ENCODE measurements at places on chromosomes 4 and X.

DNA sequence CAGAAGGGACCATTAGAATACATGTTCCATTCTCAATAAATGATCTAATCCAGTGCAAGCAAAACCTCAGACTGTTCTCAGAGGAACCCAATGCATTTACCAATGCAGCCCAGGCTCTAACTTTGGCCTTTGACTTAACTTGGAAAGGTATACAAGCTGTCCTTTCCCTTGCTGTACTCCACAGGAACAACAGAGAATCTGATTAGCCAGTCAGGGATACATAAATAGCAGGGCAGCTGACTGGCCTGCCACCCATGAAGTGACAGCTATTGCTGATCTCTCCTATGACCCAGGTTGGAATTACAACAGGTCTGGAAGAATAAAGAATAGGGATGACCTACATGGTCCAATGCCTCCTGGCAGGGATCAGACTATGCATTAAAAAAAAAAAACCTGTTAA is 14.5 kb upstream of the CT45A1 start:
- no peak for DNase-seq

- DNase-seq: no peak
Measured at GRCh38 chr4:52950226-52950625, 88.1 kb downstream of the RASL11B start.

GRCh38 chr4:76306882-76307659 is 538 bp downstream of the STBD1 start:
- no peak for DNase-seq

DNA sequence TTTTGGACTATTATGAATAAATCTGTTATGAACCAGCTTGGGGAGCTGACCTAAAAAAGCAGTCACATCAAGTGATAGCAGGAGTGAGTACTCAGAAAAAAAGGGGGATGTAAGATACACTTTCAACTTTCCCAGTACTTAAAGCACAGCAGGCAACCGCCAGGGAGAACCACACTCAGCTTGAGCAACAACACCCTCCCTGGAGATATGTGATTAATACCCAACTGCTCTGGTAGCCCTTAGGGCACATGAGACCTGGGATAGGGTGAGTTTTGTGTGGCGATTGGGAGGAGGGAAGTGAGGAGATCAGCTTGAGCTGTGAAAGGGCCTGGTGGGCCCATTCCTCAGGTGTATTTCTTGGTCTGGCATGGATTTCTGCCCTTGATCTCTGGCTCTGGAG is 220.3 kb upstream of the SFRP2 start:
- no peak for DNase-seq

DNA sequence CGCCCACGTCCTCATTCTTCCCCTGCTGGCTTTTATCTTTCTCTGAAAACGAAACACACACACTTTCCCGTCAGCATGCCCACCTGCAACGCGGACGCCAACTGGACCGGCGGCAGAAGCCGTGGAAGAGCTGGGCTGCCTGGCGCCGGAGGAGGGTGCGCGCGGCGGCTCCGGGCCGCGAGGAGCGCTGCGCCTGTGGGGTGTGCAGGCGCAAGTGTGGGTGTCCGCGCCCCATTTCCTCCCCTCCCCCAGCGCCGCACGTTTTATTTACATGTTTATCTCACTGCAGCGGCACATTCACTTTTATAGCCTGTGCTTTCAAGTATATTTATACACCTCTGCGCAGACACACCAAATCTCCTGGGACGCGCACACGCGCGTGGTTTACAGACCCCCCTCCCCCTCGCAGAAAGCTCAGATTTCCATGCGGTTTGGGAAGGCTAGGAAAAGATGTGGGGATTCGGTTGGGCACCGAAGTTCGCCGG is 1.5 kb downstream of the PITX2 start:
- DNase-seq: no peak

DNA sequence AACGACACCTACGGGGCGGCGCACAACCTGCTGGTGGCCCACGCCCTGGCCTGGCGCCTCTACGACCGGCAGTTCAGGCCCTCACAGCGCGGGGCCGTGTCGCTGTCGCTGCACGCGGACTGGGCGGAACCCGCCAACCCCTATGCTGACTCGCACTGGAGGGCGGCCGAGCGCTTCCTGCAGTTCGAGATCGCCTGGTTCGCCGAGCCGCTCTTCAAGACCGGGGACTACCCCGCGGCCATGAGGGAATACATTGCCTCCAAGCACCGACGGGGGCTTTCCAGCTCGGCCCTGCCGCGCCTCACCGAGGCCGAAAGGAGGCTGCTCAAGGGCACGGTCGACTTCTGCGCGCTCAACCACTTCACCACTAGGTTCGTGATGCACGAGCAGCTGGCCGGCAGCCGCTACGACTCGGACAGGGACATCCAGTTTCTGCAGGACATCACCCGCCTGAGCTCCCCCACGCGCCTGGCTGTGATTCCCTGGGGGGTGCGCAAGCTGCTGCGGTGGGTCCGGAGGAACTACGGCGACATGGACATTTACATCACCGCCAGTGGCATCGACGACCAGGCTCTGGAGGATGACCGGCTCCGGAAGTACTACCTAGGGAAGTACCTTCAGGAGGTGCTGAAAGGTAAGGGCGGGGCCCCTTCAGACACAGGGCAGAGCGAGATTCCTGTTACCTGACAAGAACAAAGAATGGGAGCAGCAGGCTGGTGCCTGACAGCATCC is 11.7 kb downstream of the RPL9 start:
- peak; percentile 14 for DNase-seq

- no peak for DNase-seq
Measured at GRCh38 chrX:79162076-79162475, 17.6 kb downstream of the GPR174 start.

GRCh38 chrX:30938295-30938694 is 49.2 kb upstream of the TAB3 start:
- no peak for DNase-seq

DNA sequence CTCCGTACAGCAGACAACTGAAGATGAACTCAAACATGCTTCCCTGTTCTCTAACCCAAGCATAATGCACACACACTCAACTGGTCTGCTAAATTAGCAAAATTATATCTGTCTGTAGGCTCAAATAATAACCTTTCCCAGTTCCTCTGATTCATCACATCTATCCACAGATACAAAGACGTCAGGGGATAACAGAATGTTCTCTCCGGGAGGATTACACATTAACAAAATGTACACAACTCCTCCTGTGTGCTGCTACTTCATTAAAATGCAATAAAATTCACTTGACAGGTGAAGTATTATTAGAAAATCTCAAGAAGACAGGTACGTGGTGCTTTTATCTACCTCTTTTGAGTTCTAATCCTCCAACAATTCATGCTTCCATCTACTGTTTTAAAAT is 57.4 kb downstream of the FAT1 start:
- DNase-seq: no peak

GRCh38 chr4:16078195-16078760 is 5.5 kb downstream of the PROM1 start:
- no peak for DNase-seq

- DNase-seq: no peak
Measured at GRCh38 chrX:35622040-35622439, 176.1 kb upstream of the MAGEB16 start.

GRCh38 chr4:24800325-24800895 is 5.0 kb downstream of the SOD3 start:
- no peak for DNase-seq

DNA sequence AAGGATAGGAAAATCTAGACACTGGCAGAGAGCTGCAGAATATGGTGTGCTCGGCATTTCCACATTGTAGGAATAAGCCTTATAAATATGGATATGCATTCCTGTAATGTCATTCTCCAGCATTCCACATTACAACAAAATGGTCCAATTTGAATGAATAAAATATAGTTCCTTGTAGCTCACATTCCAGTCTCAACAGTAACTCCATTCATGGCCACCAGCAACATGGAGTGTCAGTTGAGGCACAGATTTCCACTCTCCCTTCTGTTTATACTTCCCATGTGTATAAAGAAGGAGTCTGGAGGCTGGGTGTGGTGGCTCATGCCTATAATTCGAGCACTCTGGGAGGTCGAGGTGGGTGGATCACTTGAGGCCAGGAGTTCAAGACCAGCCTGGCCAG is 84.5 kb downstream of the AASDH start:
- no peak for DNase-seq

GRCh38 chr4:36088542-36088941 is 155.8 kb downstream of the ARAP2 start:
- no peak for DNase-seq

DNA sequence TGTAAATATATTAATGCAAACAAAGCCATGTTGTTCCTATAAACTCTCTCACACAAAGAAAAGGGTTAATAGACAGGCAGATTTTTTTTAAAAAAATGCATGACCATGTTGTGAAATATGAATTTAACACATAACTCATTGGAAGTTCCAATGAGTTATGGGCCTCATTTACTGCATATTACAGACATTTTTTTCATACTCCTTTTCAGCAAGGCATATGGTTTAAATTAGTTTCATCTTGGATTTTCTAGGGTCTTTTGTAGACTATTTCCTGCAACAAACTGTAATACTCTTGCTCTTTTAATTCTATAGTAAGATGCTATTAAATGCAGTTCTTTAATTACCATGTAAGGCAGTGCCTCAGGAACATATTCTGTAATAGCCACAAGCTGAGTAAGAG is 323.1 kb downstream of the GBA3 start:
- DNase-seq: no peak

GRCh38 chr4:5114950-5115349 is 63.7 kb downstream of the STK32B start:
- no peak for DNase-seq

DNA sequence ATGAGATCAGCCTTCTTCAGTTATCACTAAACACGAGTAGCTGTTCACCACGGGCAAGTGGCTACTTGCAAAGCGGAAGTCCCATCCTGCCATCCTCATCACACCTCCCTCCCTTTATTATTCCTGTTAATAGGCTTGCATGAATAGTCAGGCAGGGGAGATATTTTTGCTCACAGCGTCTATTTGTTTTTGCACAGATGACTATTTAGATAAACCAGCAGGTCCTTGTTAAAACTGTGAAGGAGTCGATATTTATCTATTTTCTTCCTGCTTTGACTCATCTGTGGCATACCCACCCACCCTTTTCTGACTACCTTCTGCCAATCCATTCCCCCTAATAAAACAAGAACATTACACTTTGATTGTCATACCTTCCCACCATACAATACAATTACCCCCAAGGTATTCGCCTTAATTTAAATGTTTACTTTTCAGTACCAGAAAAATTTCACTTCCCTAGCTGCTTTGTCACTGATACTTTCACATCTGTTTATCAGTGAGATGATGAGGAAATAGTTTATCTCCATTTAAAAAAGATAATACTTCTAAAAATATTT is 96.6 kb upstream of the BANK1 start:
- no peak for DNase-seq

DNA sequence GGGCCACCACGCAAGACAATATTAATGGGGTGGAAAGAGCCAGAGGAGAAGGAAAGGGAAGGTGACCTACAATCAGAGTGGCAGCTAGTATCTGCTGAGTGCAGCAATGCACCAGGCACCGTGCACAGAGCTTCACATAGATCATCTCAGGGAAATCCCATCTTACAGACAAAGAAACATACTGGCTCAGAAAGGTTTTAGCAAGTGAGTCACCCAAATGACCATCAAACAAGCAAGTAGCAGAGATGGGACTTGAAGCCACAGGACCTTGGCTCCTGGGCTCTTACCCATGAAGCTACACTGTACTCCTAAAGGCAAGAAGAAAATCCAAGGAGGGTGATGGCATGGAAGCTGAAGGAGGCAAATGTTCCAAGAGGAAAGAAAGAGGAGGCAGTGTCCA is 6.8 kb downstream of the ANXA5 start:
- DNase-seq: no peak

- peak; percentile 86 for DNase-seq
Measured at GRCh38 chr4:123418351-123418931, 21.8 kb downstream of the SPRY1 start.

DNA sequence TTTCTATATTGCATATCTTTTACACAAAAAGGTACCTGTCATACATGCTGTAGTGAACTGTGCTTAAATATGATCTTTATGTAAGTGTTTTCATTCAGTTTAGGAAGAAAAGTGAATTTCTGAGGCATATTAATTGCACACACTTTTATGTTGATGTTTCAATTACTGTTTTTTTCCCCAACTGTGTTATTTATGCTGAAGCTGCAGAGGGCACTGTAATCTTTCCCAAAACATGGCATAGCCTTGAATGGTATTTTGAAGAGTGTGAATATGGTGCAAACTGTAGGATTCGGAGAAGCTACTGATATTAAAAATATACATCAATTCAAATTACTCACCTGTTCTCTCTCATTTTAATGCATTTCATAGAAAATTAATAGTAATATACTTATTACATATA is 6.0 kb upstream of the CENPE start:
- no peak for DNase-seq

- DNase-seq: no peak
Measured at GRCh38 chr4:5220028-5220427, 168.7 kb downstream of the STK32B start.

- DNase-seq: no peak
Measured at GRCh38 chr4:54104907-54105306, 4.9 kb downstream of the GSX2 start.

Data from stromal cell of bone marrow (primary cell).